ENCODE measurements at places on chromosomes 13 and 19. TPM values are rescaled to one million over a fixed set of nuclear protein-coding genes. Genes with fewer than 3 reads are reported as not detected.

- DNase-seq, result no peak
These were observed 2.0 kb upstream of the FFAR2 start for GRCh38 chr19:35445826-35446593.

GRCh38 chr19:12794971-12795381 lies 3.7 kb downstream of the JUNB start:
- DNase-seq, result no peak

Gene GARRE1
- total RNA-seq, result 26.7 TPM

DNA sequence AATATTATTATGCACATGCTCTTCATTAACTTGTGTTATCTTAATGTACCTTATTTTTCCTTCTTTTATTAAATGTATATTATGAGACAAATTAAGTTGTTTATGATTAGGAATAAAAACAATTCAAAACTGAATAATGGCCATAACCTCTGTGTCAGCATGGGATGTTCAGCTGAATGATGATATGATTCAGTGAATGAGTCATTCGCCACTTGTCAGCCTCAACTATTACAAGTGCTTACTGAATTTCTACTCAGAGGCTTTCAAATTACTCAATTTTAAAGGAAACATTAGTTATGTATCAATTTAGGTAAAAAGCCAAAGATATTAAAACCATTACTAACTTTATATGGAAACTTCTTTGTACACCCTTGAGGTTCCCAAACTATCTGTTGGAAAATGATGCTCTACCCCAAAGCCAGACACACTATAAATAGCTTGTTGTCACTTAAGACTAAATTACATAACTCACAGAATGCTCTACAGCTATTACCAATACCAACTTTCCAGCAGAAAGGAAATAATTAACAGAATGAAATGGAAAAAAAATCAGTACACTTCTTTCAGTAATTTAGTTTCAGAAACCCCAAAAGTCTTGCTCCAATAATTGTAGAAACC lies 14.4 kb downstream of the LIG4 start:
- no peak for DNase-seq

DNA sequence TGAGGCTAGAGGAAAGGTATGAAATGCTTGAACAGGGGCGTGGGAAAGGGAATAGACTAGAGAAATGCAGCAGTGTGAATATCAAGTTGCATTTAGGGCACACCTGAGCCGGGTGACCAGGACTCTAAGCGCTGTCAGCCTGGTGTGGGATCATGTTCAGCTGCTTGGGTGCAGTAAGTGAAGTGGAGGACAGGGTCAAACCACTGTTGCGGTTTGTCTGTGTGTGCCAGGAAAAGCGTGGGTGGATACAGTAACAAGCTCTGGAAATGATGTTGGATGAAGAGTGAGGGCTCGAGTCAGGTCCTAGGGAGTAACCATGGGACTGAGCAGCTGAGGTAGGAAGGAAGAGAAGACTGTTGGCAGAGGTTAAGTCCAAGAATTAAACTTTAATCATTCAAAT lies 15.8 kb downstream of the DGKH start:
- DNase-seq, result no peak

DNA sequence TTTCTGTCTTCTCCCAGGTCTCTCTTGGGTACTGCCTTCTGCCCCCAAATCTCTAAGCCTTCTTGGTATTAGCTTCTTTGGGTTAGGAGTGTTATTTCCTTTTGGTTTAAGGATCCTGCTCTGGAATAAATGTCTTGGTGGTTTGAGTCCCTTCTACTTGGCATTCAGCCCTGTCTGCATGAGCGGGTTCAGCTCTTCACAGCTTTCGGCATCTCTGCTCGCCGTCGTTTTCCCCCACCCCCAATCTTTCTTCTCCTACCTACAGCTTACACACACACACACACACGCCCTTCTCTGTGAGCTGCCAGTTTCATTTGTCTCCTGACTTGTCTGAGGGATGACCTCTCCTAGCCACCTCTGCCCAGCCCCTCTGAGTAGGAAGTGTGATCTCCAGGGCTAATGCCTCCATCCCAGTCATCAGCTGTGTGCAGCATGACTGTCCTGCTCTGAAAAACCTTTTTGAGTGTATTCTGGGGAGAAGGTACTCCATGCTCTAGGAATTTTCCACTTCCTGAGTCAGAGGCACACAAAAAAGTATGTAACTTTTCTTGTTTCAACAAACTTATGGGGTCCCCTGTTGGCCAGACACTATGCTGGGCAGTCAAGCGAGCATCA lies 4.7 kb downstream of the CNOT3 start:
- no peak for DNase-seq

Gene SIGLEC7
- 0.70 TPM for total RNA-seq

Gene ZNF730
- total RNA-seq, result 0.57 TPM

Gene LIM2
- total RNA-seq, result not detected

Gene CLASRP
- 45.6 TPM for total RNA-seq

Gene WASF3
- total RNA-seq, result 7.4 TPM

DNA sequence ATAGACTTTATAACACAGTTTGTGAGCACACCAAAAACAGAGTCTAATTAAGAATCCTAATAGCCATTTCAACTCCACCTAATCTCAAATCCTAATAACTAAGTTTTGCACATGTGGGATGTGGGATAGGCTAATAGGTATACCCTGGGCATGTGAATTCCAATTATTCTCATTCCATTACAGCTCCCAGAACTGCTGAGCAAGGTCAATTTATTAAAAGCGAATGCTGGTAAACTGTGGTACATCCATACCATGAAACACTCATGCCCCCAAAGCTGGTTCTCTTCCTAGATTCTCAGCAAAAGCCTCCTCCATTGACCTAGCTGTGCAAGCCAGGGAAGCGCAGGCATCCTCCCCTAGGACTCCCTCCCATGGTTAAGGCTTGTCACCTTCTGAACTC lies 113.8 kb downstream of the USP12 start:
- DNase-seq, result no peak

DNA sequence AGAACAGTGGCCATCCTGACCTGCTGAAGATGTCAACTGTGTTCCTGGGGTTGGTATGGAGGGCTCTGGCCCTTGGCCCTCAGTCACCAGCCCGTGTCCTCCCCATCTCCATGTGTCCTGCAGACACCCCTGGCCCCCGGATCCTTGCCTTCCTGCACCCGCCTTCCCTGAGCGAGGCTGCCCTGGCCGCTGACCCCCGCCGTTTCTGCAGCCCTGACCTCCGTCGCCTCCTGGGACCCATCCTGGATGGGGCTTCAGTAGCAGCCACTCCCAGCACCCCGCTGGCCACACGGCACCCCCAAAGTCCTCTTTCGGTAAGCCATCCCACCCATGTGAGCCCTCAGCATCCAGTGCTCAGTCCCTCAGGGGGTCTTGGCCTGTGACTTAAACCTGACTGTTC lies 24.8 kb downstream of the HIF3A start:
- no peak for DNase-seq
